NCI-H1436 treated with DMSO at 0.1 percent for 48 hours (cell line): ENCODE measurements at places on chromosomes 13 and 19.

DNA sequence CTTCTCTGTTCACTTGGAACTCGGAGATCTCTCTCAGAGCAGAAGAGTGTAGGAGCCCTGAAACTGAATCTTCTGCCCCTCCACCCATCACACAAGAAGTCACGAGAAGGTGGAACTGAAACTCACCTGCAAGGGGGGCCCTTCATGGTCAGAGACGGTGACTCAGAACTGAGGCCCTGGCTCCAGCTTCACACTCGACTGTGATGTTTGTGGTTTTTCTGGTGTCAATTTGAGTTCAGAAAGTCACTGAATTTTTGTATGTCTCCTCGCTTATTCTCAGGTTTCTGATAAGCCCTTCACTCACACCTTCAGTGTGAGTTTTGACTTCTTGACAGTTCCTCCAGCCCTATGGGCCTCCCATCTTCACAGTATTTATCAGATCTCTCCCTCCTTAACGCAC lies 23.1 kb downstream of the SIGLEC5 start:
- DNase-seq = no peak

GRCh38 chr19:2847507-2847906 lies 6.2 kb downstream of the ZNF555 start:
- no peak for DNase-seq

DNA sequence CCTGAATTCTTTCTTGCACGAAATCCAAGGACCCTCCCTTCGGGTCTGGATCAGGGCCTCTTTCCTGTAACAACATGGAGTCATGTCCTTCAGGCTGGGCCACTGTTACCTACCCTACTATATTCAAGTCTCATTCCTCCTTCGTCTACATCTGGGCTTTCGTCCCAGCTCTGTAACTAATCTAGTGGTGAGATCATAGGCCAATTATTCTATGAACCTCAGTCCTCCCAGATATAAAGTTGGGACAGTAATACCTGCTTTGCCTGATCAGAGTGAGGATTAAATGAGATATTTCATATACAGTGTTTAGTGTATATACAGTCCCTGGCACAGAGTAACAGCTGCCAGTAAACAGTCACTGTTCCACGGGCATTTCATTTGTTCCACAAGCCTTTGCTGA lies 48.3 kb upstream of the ATP12A start:
- no peak for DNase-seq

DNA sequence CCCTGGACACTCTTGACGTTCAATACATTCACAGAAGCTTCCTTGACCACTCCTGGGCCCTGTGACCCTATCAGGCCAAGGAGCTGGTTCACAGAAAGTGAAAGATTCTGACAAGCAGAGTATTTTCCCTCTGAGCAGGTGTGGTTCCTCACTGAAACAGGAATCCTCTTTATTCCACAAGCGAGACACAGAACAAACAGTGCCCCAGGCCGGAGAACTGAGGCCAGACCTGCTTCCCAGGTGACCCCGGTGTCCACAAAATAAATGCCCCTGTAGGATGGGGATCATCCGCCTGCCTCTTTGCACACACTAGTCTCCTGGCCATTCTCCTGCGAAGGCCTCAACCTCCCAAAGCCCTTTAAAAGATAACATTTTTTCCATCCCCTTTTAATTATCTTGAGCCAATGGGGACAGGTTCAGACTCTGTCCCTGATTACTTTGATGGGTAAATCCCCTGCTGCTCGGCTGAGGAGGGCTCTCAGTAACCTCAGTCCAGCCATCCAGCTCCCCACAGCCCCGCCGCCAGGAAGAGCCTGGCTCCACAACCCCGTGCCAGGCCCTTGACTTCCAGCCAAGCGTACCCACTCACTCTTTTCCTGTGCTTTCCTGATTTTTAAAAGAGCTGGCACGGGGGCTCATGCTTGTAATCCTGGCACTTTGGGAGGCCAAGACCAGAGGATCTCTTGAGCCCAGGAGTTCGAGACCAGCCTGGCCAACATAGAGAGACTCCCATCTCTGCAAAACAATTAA lies 129.1 kb downstream of the FOXO1 start:
- DNase-seq = no peak

DNA sequence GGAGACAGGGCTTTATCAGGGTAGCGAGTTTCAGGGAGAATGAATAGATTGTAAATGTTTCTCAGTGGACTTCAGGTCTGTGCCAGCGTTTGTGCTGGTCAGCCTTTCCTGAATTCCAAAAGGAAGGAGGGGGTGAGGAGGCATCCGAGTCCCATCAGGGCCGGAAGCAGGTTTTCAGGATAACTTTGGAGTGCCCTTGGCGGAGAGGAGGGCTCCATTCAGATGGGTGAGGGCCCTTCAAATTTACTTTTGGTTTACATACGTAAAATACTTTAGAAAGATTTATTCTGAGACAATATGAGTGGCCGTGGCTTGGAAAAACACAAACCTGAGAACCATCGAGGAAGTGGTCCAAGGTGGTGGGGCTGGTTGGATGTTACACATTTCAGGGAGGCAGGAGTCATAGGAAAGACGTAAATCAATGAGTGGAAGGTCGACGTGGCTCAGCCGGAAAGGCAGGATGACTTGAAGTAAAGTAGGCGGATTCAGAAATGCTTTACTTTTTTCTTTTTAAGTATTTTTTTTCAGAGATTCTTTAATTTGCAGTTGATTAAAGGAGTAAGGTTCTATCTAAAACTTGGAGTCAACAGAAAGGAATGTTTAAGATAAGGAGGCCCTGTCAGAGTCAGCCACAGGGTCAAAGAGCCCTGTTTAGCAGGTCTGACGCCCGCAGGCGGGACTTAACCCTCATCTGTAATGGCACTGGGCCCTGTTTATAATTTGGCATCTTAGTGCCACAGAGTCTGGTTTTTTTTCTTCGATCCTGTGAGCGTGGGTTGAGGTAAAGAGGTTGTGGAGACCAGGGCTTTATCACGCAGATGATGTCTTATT lies 32.8 kb downstream of the ATP11A start:
- DNase-seq = no peak

- no peak for DNase-seq
These were observed 193.8 kb downstream of the KATNAL1 start for GRCh38 chr13:30113551-30113950.

GRCh38 chr19:6806488-6806887 lies 34.0 kb downstream of the VAV1 start:
- DNase-seq = no peak

DNA sequence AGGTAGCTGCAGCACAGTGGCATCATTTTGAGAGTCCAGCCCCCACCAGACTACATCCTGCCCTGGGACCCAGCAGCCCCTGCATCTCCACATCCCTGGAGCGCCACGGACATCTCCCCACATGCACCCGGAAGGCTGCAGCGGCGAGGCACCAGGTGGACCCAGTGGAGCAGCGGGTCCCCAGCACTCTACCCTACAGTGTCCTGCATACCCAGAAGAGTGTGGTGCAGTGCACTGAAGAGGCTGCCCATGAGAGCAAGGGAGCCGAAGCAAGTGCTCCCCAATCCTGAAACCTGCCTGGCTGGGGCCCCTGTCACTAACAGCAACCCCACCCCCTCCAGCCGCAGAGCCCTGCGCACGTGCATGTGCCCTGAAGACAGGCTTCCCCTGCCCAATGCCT lies 21.3 kb upstream of the SLC7A9 start:
- no peak for DNase-seq

DNA sequence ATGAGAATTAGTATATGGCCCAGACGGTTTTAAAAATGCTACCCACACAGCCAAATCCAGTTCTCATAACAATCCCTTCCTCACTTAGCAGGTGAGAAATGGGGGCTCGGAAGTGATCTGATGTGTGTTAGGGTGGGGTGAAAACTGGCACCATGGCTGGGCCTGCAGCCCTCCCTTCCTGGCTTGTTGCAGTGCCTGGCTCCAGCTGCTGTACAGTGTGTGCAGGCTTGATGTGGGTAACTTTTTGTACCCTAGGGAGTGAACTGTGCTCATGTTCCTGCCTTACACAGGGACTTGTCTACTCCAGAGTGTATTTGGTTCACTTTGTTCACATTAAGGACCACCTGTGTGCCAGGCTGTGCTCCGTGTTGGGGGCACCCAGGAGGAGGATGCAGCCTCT lies 177.2 kb downstream of the LMO7 start:
- DNase-seq = no peak

- no peak for DNase-seq
These were observed 7.5 kb downstream of the ZNF440 start for GRCh38 chr19:11821474-11822109.

GRCh38 chr19:17681505-17682125 lies 6.5 kb downstream of the UNC13A start:
- no peak for DNase-seq

- no peak for DNase-seq
These were observed 27.8 kb downstream of the NFIX start for GRCh38 chr19:13022859-13023636.
